Right renal pelvis (tissue), 4 donors: ENCODE measurements at places on chromosomes 3 and 15.

- no peak for DNase-seq
Observed at GRCh38 chr3:146325170-146325569, 74.3 kb upstream of the PLSCR4 start.

DNA sequence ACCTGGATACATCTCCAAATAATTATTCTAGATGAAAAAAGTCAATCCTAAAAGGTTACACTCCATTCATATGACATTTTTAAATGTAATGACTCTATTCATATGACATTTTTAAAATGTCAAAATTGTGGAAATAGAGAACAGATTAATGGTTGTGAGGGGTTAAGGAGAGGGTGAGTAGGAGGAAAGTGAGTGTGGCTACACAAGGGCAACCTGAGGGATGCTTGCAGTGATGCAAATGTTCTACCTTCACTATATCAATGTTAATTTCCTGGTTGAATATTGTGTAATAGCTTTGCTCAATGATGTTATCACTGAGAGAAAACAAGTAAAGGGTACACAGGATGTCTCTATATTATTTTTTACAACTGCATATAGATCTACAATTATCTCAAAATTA, 54.9 kb upstream of the PXYLP1 start:
- no peak for DNase-seq

DNA sequence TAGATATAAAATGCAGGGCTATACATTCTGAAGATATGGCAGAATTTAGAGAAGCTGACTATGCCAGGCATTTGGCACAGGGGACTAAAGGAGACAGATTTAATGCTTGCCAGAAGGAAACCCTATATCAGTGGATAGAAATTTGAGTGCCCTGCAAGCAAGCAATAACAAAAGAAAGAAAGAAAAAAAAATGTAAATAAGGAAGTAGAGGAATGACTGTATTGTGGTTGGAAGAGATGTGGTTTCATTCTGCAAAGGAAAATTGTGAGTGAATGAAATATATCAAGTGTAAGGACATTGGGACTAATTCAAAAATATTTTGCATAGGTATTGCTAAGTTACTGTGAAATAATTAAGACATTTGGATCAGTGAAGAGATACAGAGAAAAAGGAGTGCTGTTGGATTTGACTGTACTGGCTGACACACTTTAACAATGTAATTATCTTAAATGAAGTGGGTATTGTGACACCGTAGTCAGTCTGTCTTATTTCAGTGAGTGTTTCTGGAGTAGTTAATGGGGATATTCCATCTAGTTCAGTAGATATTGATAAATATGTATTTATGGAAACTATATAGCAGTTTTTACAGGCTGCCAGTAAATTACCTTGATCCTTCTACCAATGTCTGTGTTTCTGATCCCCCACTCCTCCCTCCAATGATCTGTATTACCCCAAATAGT, 418.2 kb downstream of the CNTN4 start:
- no peak for DNase-seq

GRCh38 chr3:195032955-195033354, 238.0 kb downstream of the XXYLT1 start:
- DNase-seq, result no peak

GRCh38 chr3:122533931-122534334, 19.2 kb upstream of the KPNA1 start:
- DNase-seq, result no peak

DNA sequence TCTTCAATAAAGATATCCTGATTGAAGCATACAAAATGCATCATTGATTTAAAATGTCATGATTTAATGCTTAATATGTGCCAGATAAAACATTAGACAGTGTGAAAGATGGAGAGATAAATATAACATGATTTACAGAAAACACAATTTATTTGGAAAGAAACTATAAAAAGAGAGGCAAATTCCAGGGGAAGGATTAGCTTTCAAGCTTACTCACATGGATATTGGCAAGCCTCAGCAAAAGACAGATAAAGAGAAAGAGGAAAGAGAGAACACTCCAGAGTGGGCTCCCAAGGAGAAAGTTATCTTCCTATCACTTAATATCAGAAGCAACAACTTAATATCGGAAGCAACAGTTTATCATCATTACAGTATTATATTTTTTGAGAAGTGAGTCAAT, 1036.5 kb downstream of the SQOR start:
- DNase-seq, result no peak

DNA sequence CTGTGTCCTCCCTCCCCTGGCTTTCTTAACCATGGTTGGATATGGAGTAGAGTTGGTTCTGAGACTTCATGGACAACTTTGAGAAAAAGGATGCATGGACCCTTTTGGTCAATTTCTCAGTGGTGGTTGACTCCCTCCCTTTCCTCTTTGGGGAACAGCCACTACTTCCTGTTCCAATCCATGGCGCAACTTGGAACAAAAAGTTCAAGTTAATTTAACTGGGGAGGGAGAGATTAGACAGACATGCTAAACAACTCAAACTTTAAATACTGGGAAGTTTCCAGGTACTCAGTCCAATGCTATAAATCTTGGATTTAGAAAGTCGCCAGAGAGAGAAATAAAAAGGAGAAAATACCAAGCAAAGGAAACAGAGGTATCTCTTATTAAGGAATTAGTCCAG, 202.2 kb downstream of the PDZRN3 start:
- no peak for DNase-seq

DNA sequence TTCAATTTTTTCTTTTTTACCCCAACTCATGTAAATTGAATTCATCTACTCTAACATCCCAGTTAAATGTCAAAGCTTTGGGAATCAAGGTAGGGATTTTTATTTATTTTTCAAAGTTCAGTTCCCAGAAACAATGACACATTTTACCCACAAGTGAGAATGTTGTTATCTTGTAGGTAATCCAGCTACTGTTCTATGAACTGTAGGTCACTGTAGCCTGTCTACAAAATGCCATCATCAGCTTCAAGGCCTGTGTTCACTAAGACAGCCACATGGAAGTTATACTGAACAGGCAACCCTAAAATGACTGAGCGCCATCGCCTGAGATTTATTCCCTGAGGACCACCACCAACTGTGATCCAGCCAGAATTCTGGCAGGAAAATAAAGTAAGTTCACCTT, 219.7 kb downstream of the FHIT start:
- DNase-seq, result no peak

DNA sequence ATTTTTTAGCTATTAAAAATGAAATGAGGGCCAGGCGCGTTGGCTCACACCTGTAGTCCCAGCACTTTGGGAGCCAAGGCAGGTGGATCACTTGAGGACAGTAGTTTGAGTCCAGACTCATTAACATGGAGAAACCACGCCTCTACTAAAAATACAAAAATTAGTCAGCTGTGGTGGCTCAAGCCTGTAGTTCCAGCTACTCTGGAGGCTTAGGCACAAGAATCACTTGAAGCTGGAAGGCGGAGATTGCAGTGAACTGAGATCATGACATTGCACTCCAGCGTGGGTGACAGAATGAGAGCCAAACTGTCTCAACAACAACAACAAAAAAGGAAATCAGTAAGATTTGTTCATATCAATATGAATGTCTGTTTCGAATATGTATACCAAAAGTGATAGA, 517.1 kb downstream of the ROBO1 start:
- no peak for DNase-seq

DNA sequence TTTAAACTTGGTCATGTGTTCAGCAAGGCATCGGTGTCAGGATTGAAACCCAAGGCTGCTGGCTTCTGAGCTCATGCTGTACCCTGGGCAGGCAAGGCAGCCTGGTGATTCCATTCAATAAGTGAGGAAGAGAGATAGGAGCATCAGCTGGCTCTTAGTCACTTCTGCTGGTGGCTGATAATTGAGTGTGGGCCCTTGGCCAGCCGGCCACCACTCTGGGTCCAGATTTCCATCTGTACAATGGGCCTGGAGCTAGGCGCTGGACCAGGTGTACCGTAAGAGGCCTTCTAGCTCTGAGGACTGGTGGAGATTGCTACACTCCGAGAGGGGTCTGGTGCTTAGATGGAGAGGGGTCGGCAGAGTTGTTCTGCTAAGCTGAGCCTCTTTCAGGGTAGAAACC, 4.3 kb downstream of the CD276 start:
- no peak for DNase-seq
